CD4-positive, alpha-beta T cell treated with Interleukin-17A for 1 hour (primary cell): ENCODE measurements at places on chromosomes 1 and 21.

DNA sequence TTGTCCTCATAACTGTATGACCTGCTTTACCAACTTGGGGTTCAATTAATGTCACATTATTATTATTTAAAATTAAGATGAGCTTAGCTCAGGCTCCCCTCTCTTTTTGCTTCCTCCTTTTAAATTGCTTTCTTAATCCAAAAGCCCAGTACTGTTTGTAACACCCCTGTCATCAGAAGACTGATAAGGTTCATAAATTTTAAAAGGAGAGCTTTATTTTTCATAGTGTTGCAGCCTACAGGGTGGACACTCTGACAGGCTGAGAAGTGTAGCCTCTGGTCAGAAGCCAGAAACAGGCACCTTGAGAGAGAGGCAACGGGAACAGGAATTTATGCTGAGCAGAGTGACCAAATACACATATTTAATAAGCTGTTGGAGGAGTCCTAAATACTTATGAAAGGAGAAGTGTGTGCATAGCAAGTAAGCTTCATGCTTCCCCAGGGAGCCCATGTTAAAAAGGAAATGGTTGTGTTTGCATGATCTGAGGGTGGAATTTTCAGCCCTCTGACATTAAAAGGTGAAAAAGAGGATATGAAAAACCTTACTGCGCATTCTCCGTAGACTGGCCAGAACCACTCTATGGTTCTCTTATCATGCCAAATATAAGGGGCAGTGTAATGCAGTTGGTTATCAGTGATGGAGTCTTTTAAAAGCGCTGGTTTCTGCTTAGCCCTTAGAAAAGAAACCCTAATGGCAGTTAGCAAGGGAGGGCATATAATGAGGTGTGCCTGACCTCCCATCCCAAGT, 30.5 kb upstream of the FGGY start:
- no peak for DNase-seq

- no peak for DNase-seq
Observed at GRCh38 chr1:43931711-43932660, 1.6 kb upstream of the ARTN start.

DNA sequence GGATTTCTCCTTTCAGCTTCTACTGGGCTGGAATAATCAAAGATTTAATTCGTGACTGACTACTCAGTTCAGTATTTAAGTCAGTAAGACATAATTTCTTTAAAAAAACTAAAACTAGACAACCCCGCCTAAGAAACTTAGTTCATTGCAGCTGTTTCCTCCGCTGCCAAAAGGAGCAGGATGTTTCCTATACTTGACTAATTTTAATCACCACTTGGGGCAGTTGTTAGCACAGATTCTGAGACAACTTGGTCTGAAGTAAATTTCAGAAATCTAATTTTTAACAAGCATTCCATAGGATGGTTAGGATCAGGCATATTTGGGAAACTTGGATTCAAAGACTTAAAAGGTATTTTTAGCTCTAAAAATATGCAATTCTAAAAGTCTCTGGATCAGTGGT, 34.0 kb downstream of the EPRS1 start:
- DNase-seq = no peak

DNA sequence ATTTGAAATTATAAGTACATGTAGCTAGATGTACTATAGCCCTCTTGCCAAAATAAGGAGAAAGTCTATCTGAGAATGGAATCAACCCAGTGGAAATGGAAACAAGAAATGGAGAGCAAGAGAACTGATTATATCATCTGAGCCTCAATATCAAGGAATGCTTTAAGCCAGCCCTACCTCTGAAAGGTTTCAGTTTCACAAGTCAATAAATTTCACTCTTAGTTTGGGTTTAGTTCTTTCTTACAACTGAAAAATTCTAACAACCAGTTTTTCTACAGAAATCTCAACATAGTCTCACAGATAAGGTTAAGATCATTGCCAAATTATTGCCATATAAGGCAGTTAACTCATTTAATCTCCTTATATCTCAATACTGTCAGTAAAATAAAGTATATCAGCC, 80.0 kb downstream of the EPS15 start:
- no peak for DNase-seq

GRCh38 chr21:42839271-42840231, 39.8 kb downstream of the WDR4 start:
- no peak for DNase-seq

DNA sequence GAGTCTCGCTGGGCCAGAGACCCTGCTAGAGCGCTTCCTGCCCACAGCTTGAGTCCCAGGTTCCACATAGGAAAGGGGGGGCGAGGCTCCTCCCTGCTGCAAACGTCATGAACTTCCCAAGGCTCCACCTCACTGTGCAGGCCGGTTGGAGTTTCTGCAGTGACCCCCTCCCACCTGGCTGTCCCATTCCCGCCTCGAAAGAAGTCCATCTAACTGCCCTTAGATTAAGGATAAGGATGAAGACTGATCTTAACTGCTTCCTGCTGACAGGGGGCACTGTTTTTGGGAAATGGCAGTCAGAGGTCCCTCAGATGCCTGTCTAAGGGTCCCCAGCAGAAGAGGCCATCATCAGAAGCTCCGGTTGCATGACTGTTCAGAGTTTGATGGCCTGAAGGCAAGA, 62.7 kb downstream of the STUM start:
- DNase-seq = no peak

DNA sequence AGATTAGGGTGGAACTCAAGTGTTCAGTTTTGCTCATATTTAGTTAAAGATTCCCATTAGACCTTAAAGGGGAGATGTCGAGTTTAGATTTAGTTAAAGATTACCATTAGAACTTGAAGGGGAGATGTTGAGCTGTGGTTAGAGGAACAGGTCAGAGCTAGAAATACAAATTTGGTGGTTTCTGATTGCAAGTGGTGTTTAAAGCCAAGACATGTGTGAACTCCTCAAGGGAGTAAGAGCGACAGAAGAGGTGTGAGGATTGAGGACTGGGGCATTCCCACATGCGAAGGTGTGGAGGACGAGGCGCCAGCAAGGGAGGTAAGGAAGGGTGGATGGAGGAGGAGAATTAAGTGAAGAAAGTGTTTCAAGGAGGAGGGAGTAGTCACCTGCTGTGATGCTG, 168.6 kb downstream of the IER5 start:
- DNase-seq = no peak

DNA sequence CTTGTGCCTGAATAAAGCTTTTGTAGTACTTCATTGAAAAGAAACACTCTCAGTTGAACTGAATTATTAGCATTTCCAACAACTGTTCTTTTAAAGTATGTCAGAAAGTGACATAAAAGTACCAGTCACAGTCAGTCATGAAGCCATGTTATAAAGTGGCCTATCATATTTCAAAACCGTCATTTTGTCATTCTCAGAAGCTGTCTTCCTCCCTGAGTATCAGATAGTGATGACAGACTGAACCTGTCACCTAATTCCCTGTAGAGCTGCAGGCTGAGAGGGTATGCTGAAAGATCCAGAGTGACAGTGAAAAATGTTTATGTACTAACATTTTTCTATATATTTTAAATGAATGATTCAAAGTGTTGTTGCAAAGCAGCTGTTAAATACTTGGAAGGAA, 1121.7 kb upstream of the PRMT6 start:
- DNase-seq = no peak

GRCh38 chr1:58524353-58524945, 22.1 kb downstream of the OMA1 start:
- DNase-seq = no peak

- no peak for DNase-seq
Observed at GRCh38 chr21:33973268-33973667, 57.7 kb upstream of the ATP5PO start.

GRCh38 chr1:73096841-73097240, 814.5 kb upstream of the NEGR1 start:
- DNase-seq = no peak

DNA sequence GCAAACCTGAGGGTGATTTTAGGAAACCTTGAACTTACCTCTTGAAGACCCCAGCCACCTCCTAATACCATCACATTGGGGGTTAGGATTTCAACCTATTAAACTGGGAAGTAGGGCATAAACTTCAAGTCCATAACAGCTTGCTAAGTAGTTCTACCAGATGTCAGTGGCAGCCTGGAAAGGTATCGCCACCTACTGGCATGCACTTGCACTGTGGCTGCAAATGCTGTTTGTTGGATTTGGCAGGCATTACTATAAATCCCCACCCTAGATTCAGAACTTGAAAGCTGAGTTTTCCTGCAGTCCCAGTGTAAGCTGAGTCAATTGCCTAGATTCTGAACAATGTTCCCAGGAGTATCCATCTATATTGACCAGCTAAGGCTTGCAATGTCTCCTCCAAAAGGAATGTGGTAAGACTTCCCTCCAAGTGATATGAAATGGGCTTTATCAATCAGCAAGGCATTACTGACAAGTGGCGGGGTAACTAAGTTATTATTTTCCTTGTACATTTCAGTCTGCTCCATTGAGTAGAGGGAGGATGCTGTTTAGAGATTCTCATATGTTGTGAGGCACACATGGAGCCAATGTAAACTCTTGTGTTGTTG, 474.5 kb downstream of the PTPRC start:
- peak; percentile 65 for DNase-seq

- DNase-seq = no peak
Observed at GRCh38 chr1:109466125-109466451, 258 bp upstream of the SYPL2 start.

DNA sequence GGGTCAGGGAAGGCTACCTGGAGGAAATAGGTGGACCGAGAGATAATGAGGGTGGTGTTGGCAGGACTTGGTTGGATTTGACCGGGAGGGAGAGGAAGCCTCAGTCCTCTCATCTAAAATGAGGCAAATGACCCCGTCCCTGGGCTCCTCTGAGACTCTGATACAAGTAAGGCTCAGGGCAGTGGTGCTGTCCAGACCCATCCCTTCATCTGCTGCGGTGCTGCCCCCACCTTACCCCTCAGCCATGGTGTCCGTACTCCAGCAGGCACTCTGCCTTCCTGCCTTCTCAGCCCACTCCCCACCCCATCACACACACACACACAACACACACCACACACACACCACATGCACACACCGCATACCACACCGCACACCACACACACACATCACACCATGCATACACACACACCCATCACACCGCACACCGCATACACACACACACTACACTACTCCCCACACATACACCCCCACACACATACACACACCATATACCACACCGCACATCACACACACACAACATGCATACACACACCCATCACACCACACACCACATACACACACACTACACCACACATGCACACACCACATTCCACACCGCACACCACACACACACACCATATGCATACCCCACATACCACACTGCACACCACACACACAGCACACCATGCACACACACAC, 29.4 kb upstream of the SLC26A9 start:
- no peak for DNase-seq

DNA sequence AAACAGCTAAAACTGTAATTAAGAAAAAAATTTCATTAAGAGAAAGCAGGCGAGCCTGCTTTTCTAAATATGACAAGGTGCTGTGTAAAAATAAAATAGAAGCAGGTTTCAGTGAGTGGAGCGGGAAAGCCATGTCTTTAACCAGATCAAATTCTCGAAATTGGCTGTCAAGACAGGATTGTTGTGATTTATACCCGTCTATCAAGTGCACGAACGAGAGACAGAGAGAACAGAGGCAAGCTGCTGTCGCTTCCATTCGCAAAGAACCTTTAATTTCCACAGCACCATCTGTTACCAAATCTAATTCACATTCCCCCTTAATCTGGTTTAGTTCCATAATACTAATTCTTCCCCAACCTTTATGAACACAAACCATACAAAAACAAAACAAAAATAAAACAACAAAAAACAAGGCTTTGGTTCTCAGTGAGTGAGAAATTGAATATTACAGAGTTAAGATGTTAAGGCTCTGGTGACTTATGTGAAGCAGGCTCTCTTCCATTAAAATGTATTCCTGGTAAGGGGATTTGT, 35.0 kb downstream of the ESRRG start:
- no peak for DNase-seq

GRCh38 chr21:39527664-39528381, 76.1 kb downstream of the SH3BGR start:
- DNase-seq = no peak

- DNase-seq = no peak
Observed at GRCh38 chr1:30120245-30121000, 603.0 kb downstream of the MATN1 start.
